ENCODE measurements at places on chromosomes 7 and 10. TPM values are rescaled to one million over a fixed set of nuclear protein-coding genes. Genes with fewer than 3 reads are reported as not detected.

KNDC1 gene
- 4.0 TPM for total RNA-seq

PPP1R17 gene
- total RNA-seq, result 1.2 TPM

MACC1 gene
- 0.12 TPM for total RNA-seq

HOXA7 gene
- total RNA-seq, result 8.8 TPM

DNA sequence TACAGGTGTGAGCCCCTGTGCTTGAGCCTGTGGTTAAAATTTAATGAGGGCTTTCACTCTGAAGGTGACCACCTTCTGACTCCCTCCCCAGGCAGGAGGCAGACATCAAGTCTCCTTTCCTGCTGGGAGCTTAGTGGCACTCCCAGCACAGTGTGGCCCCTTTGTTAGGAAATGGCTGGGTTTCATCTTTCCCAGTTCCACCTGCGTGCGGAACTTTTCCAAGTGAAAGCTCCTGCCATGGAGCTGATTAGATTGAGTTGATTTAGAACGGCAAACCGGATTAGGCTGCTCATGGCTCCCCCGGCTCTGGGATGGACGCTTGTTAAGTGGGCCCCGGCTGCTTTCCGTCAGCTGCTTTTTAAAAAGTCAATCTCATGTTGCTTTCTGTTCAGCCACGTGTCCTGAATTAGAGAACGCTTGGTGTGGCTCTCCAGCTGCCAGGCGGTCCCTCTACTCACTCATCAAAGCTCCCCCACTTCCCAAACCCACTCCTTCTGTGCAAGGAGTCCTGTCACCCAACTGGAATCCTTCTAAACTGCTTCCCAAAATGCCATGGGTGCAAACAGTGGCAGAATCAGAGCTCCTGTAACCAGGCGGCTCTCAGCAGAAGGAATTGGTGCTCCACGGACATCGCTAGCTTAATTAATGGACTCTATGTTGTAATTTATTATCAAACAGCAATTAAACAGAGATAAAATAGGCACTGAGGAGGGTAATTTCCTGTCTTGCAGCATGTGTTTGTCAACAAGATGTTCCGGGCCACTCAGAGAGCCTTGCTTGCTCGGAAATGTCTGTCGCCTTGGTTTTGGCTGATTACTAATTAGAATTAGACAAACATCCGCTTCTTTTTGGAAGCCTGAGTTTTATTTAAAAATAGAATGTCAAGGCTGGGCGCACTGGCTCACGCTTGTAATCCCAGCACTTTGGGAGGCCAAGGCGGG, 551.2 kb downstream of the GALNT17 start:
- DNase-seq, result no peak

DNA sequence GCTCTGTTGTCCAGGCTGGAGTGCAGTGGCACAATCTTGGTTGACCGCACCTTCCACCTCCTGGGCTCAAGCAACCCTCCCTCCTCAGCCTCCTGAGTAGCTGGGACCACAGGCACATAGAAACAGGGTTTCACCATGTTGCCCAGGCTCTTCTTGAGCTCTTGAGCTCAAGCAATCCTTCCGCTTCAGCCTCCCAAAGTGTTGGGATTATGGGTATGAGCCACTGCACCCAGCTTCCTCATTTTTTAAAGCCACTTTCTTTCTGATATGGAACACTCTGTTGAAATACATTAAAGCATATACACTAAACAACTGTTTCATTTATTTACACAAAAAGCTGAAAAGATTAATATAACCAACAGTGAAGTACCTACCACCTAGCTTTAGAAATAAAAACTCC, 117.2 kb downstream of the CLEC2L start:
- no peak for DNase-seq

DNA sequence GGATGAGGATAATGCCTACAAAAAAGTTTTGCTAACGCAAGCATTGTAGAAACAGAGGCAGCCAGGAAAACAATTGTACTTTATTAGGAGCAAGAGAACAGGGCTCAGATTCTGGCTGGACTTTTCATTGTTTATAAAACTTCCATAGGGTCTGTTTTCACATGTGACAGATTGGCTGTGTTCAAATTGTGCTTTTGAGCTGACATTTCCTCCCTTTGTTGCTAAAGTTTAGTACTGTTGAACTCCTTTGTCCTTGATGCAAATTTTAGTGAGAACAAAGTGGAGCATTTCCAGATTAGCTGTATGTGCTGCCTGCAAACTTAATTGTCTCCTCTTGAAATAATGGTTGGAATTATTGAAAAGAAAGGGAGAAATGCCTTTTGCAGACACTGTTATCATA, 221.0 kb upstream of the FZD1 start:
- no peak for DNase-seq

Measured in neural crest cell (in vitro differentiated cells).